ENCODE measurements at places on chromosomes 6 and 20.

GRCh38 chr20:63742381-63743024, 2.9 kb downstream of the SLC2A4RG start:
- H3K4me1 ChIP-seq: peaks cover 7% of the 10 kb centered on the region
- DNase-seq: no peak
- no peak overlapping the region for H3K27ac ChIP-seq
- 0 out of 2 replicates have a peak, but pooled peaks cover 8% of the 10 kb centered on the region for H3K36me3 ChIP-seq
- no peak overlapping the region for H3K4me3 ChIP-seq
- H3K27me3 ChIP-seq: no peaks in the 10 kb centered on the region

- H3K4me3 ChIP-seq: no peak overlapping the region
- H3K27ac ChIP-seq: no peak overlapping the region
- peak; percentile 75 for DNase-seq
Observed at GRCh38 chr20:57330998-57331397, 1.4 kb downstream of the SPO11 start.

GRCh38 chr6:112636650-112637262, 289.6 kb downstream of the RFPL4B start:
- no peaks in the 10 kb centered on the region for H3K27me3 ChIP-seq
- H3K4me3 ChIP-seq: no peak overlapping the region
- H3K27ac ChIP-seq: 0 out of 2 replicates have a peak overlapping the region, but pooled peaks have one; percentile 14
- no peaks in the 10 kb centered on the region for H3K36me3 ChIP-seq

GRCh38 chr6:17392978-17393891, at the start of gene CAP2:
CAP2 (plus strand) TSS chr6:17393595; CDS start chr6:17421556, 27,961 bp downstream.
- peaks cover 15% of the 10 kb centered on the region for H3K4me1 ChIP-seq
- H3K27ac ChIP-seq: peak within 1 kb of the TSS; percentile 45
- peak; percentile 72 for DNase-seq
- peak within 1 kb of the TSS; percentile 84 for H3K4me3 ChIP-seq
- no peaks in the 10 kb centered on the region for H3K36me3 ChIP-seq

DNA sequence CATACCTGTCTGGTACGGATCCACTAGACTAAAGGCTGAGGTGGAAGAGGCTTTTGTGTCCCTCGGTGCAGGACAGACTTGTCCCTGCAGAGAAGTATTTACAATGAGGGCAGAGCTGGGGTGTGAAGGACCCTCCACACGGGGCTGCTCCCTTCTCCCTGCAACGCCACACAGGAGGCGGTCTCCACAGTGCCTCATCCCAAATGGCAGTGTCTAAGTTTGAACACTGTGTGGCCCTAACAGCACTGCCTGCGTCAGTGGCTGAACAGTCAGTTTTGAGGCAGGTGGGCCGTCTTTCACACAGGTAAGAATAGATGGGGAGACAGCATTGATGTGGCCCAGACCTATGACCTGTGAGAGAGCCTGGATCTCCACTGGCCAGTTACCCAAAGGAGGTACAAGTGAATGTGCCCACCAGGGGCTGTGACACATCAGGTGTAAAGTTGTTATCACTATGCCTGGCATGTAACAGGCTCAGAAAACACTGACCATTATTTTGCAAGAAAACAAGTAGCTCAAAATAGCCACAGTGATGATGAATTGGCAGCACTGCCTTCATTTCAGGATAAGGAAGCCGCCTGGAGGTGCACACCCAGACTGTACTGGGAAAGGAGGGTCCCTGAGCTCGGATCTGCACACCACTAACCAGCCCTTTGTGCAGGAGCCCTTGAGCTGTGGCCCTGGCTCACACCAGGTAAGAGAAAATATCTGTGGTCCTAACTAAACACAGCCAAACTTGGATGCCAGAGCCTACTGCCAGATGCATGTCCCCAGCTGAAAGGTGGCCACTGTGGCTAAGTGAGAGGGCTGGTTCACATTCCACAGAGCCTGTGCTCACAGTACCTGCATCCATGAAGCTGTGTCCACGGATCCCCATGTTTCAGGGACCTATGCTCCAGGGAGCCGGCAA, 246.7 kb downstream of the DLL1 start:
- no peaks in the 10 kb centered on the region for H3K27me3 ChIP-seq
- no peaks in the 10 kb centered on the region for H3K36me3 ChIP-seq

GRCh38 chr6:163412801-163413344, 1.6 kb upstream of the QKI start:
- H3K4me3 ChIP-seq: peak overlapping the region; percentile 80
- peak overlapping the region; percentile 94 for H3K27ac ChIP-seq
- DNase-seq: no peak
- peaks cover 5% of the 10 kb centered on the region for H3K4me1 ChIP-seq
- H3K36me3 ChIP-seq: no peaks in the 10 kb centered on the region

DNA sequence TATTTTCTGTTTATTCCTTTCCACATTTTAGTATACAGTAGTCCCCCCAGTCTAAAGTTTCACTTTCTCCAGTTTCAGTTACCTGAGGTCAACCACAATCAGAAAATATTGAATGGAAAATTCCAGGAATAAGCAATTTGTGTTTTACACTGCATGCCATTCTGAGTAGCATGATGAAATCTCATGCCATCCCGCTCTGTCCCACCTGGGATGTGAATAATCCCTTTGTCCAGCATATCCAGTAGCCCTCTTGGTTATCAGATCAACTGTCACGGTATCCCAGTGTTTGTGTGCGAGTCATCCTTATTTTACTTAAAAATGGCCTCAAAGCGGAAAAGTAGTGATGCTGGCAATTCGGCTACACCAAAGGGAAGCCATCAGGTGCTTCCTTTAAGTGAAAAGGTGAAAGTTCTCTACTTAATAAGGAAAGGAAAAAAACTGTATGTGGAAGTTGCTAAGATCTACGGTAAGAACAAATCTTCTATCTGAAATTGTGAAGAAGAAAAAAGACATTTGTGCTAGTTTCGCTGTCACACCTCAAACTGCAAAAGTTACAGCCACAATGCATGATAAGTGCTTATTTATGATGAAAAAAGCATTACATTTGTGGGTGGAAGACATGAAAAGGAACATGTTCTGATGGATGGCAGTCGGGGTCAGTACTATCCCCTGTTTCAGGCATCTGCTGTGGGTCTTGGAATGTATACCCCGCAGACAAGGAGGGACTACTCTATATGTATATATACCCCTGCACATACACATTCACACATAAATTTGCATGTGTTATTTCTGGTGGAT, 11.3 kb downstream of the NOX3 start:
- H3K36me3 ChIP-seq: no peaks in the 10 kb centered on the region
- no peaks in the 10 kb centered on the region for H3K27me3 ChIP-seq
- no peak for DNase-seq
- no peak overlapping the region for H3K27ac ChIP-seq
- H3K4me1 ChIP-seq: no peaks in the 10 kb centered on the region

DNA sequence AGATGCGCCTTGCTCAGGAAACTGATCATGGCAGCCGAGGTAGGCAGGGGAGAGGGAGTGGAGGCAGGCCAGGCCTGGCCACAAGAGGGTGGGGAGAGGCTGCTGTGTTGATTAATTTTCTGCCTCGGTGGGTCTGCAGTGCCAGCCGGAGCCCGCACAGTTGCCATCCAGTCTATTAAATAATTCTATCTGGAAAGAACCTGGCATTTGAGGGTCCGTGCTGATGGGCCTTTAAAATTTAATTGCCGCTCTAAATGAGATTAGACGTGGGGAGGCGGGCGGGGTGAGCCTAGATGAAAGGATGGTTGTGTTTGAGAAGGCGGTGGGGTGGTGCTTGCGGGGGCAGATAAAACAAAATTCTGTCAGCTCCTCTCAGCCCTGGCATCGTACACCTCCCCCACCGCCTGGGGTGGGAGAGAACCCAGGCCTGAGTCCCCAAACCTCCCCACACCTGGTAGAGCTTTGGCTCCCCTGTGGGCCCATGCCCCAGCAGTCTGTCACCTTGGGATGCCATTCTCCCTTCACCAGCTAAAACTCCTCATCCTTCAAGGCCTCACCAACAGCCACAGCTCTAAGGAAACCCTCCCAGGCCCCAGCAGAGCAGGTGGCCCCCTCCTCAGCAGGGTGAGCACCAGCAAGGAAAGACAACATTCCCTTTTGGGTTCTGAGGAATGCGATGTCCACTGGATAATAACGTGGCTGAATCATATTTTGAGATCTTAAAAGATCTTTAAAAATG, 167.3 kb downstream of the GRM4 start:
- no peak overlapping the region for H3K27ac ChIP-seq
- H3K27me3 ChIP-seq: peaks cover 32% of the 10 kb centered on the region
- no peaks in the 10 kb centered on the region for H3K4me1 ChIP-seq
- H3K4me3 ChIP-seq: no peak overlapping the region

DNA sequence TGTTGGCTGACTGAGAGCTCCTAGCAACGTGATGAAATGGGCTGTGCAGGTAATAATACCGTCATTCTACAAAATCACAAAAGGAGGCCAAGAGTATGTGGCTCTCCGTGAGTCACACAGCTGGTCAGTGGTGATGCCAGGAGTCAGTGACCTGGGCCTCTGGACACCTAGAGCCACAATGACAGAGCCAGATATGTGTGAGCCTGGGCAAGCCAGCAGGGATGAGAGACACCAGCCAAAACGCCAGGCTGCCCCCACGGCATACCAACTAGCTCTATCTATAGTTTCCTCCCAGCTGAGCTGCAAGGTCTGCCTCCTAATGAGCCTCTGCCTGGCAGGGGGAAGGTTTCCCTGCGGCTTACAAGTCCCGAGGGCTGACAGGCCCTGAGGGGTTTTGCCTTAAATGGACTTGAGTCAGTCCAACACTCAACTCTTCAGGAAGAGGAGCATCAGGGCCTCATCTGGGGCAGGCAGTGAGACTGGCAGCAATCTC, 70.0 kb downstream of the CPNE5 start:
- H3K4me1 ChIP-seq: peaks cover 14% of the 10 kb centered on the region
- no peaks in the 10 kb centered on the region for H3K27me3 ChIP-seq
- no peak overlapping the region for H3K27ac ChIP-seq
- no peak overlapping the region for H3K4me3 ChIP-seq
- no peaks in the 10 kb centered on the region for H3K36me3 ChIP-seq
- peak; percentile 21 for DNase-seq

- no peak for DNase-seq
- H3K27me3 ChIP-seq: no peaks in the 10 kb centered on the region
- H3K4me3 ChIP-seq: no peak overlapping the region
- peaks cover 11% of the 10 kb centered on the region for H3K4me1 ChIP-seq
Observed at GRCh38 chr6:37260444-37260843, 2.5 kb upstream of the TMEM217 start.

DNA sequence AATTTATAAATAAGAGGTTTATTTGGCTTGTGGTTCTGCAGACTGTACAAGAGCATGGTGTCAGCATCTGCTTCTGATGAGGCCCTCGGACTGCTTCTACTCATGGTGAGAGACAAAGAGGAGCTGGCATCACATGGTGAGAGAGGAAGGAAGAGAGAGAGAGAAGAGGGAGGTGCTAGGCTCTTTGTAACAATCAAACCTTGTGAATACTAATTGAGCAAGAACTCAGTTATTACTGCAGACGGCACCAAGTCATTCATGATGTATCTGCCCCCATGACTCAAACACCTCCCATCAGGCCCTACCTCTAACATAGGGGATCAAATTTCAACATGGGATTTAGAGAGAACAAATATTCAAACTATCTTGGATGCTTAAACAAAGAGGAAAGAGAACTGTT, 6.3 kb upstream of the SIRPG start:
- H3K27me3 ChIP-seq: peaks cover 11% of the 10 kb centered on the region
- H3K4me3 ChIP-seq: no peak overlapping the region
- no peak overlapping the region for H3K27ac ChIP-seq
- H3K4me1 ChIP-seq: no peaks in the 10 kb centered on the region

DNA sequence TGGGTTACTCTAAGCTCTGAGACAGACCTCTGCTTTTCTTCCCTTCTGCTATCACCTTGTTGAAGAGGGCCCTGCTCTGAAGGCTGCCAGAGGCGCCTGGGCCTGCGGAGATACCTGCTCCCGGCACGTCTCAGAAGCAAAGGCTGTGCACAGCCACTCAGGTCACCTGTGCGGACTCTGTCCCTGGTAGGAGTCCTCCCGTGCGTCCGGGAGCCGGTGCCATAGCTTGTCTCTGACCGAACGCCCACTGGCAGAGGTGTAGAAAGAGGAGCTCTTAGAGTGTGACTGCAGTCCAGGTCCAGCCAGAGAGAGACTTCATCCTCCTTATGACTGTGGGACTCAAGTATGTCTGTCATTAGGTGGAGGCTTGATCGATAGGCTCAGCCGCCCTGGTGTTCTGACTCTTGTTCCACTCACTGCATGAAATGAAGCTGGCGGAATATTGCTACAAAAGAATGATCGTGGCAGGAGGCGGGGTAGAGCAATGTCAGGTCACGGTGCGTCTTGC, 51.0 kb upstream of the UNC93A start:
- H3K4me1 ChIP-seq: no peaks in the 10 kb centered on the region
- no peak for DNase-seq
- no peak overlapping the region for H3K27ac ChIP-seq
- no peaks in the 10 kb centered on the region for H3K27me3 ChIP-seq
- H3K36me3 ChIP-seq: no peaks in the 10 kb centered on the region

DNA sequence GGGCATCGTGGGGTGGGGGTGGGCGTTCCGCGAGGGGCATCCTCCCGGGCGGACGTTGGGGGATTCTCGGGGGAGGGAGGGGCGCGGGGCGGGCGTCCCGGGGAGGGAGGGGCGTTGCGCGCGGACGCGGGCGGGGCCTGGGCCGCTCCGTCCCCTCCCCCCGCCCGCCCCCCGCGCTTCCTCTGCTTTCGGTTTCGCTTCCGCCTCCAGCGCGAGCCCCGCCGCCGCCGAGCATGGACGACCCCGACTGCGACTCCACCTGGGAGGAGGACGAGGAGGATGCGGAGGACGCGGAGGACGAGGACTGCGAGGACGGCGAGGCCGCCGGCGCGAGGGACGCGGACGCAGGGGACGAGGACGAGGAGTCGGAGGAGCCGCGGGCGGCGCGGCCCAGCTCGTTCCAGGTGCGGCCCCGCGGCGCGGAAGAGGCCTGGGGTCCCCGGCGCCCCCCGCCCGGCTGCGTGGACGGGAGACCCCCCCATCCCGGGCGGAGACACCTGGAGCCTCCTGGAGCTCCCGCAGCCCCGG, at the start of gene OGFR:
Gene OGFR (plus strand): TSS at position 209 of the 528 bp plus-strand sequence. CDS start 25 bp downstream, at position 234.
- peak within 1 kb of the TSS; percentile 89 for H3K4me3 ChIP-seq
- H3K36me3 ChIP-seq: peaks cover 7% of the 10 kb centered on the region
- H3K27me3 ChIP-seq: no peaks in the 10 kb centered on the region
- H3K27ac ChIP-seq: 0 out of 2 replicates have a peak within 1 kb of the TSS, but pooled peaks have one; percentile 19
- peak; percentile 74 for DNase-seq

- no peak overlapping the region for H3K27ac ChIP-seq
- no peaks in the 10 kb centered on the region for H3K4me1 ChIP-seq
- no peak for DNase-seq
- H3K36me3 ChIP-seq: no peaks in the 10 kb centered on the region
Observed at GRCh38 chr6:146146836-146147235, 118.0 kb downstream of the GRM1 start.

GRCh38 chr6:24802271-24803059, 3.7 kb upstream of the ARMH2 start:
- H3K27ac ChIP-seq: no peak overlapping the region
- no peaks in the 10 kb centered on the region for H3K4me1 ChIP-seq
- peak; percentile 43 for DNase-seq

DNA sequence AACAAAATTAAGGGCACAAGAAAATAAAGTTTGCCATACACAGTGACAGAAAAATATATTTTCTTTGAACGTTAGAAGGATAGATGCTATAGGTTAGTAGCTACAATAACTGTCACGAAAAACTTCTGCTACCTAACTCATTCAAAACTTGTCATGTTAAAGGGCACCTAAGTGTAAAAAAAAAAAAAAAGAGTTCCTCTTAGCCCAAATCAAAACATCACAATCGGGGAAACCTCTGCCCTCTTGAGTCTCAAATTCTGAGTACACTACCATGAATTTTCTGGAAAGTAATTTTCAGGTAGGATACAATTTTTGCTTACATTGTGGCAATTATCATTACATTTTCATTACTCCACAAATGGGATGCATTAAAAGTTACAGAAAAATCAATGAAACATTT, 5.7 kb downstream of the ATXN1 start:
- H3K27me3 ChIP-seq: no peaks in the 10 kb centered on the region
- H3K36me3 ChIP-seq: no peaks in the 10 kb centered on the region
- H3K27ac ChIP-seq: no peak overlapping the region
- no peak overlapping the region for H3K4me3 ChIP-seq
- DNase-seq: no peak
- peaks cover 54% of the 10 kb centered on the region for H3K4me1 ChIP-seq
